ENCODE measurements at places on chromosomes 7 and 10.

- peaks cover 10% of the 10 kb centered on the region for H3K4me1 ChIP-seq
- no peaks in the 10 kb centered on the region for H3K36me3 ChIP-seq
- H3K27me3 ChIP-seq = peaks cover 8% of the 10 kb centered on the region
- H3K4me3 ChIP-seq = peak overlapping the region; percentile 30
These were observed 25.5 kb downstream of the PRR15 start for GRCh38 chr7:29588900-29589696.

- peaks cover 9% of the 10 kb centered on the region for H3K4me1 ChIP-seq
- no peak overlapping the region for H3K4me3 ChIP-seq
- no peak overlapping the region for H3K27ac ChIP-seq
- no peaks in the 10 kb centered on the region for H3K36me3 ChIP-seq
- peaks cover 2% of the 10 kb centered on the region for H3K27me3 ChIP-seq
These were observed 213.8 kb downstream of the TAX1BP1 start for GRCh38 chr7:27953777-27954176.

DNA sequence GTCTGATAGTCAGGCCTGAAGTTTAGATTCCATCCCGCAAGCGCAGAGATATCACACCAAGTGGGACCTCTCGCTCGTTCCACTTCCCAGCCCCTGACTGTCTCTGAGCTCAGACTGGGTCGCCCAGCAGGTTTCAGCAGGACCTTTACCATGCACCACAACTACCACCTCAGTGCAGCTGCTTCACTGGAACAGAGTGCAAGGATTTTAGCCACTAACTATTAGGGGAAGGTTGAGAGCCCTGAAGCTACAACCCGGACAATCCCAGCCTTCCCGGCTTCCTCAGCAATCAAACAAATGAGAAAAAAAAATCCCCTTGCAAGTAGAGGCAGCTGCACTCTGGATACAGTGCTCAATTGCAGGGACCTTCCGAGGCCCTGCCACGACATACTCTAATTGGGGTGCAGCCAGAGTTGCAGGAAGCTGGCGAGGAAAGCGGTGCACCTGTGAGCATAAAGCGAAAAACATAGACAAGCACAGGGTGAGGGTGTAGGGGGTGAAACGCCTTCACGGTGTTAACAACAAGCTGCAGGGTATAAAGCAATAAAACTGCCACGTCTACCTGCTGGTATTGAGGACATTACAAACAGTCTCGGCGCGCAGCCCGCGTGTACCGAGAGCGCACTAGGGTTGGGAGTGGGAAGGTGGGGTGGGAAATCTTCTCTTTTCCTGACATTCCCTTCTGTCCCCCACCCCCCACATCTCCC, 2.6 kb upstream of the DLX6 start:
- H3K27ac ChIP-seq = peak overlapping the region; percentile 28
- H3K4me1 ChIP-seq = peaks cover 9% of the 10 kb centered on the region
- DNase-seq = no peak
- peaks cover 87% of the 10 kb centered on the region for H3K27me3 ChIP-seq

DNA sequence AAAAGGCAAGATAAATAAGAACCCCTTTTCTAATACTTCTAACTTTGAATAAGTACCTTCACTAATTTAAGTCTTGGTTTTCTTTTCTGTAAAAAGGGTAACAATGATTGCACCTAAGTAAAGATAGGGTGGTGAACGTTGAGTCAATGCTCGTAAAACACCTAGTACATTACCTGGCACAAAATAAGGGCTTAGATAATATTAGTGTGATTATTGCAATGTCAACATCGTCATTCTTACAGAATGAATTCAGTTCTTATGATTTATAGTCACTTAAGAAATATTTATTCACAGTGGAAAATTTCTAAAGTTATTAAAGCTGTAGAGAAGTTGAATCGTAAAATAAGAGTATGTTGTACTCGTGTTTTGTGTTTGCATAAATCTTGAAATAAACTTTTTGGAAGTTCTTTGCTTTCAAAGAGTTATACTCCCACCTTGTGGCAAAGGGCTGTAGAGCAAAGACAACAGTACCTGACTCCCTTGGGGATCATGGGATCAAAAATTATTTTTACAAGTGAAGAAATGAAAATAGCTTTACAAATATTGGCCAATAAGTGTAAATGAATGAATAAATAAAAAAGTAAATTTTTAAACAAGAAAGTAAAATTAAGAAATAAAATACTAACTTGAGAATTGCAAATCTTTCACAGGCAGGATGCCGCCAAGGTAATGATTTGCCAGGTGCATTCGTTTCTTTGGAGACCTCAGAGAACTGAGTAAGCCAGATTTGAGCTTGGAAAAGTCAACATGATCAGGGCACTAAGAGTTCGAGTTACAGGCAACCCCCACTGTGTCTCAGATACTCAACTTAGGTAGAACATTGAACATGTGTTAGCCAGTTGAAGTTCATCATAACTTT, 285.8 kb upstream of the CACNA2D1 start:
- H3K36me3 ChIP-seq = no peaks in the 10 kb centered on the region
- no peak for DNase-seq
- H3K4me3 ChIP-seq = no peak overlapping the region

- no peaks in the 10 kb centered on the region for H3K36me3 ChIP-seq
- no peaks in the 10 kb centered on the region for H3K27me3 ChIP-seq
- H3K27ac ChIP-seq = no peak overlapping the region
- H3K4me3 ChIP-seq = no peak overlapping the region
These were observed 73.1 kb upstream of the AASS start for GRCh38 chr7:122217125-122217524.

DNA sequence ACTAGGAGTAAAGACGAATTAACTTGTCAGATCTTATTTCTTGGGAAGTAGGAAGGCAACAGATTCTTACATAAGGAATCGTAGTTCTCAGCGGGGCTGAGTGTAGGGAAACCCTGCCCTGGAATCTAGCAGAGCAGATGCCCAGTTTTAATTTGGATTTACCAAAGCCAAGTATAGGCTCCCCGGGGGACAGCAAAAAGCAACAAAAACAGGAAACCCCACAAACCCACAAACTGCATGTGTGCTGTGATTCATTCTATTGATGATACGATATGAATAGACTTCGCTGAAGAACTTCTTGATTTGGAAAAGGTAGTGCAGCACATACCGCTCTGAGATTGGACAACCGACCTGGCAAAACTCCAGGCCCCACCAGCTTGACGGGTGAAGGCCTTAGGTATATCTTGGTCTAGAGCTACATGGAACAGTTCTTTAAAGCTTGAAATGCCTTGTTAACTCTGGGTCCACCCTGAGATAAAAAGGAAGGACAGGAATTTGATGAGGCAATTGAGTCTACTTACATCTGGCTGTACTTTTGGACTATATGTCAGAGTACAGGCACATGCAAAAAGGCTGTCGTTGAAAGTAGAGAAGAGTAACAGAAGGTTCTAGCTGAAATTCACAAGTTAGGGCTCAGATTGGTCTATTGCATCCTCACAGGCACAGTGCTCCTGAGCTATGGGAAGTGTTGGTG, 49.1 kb downstream of the STRA8 start:
- DNase-seq = no peak
- H3K4me1 ChIP-seq = peaks cover 9% of the 10 kb centered on the region
- H3K4me3 ChIP-seq = no peak overlapping the region
- H3K27me3 ChIP-seq = peaks cover 8% of the 10 kb centered on the region
- no peaks in the 10 kb centered on the region for H3K36me3 ChIP-seq

DNA sequence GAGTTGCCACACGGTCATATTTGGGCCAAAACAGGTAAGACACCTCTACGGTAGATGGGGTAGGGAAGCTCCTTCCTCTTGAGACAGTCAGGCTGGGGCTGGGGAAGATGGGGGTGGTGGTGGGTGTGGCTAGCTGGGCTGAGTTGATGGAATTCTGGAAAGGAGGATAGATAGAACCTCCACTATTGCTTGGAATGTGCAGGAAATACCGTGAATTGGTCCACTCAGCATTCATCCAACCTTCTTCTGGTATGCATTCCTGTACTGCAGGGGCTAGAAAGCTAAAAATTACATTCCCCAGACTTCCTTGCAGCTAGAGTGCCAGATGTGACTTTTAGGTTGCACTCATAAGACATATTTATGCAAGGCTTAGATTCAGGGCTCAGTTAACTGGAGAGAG, 24.8 kb downstream of the TLX1 start:
- H3K36me3 ChIP-seq = no peaks in the 10 kb centered on the region
- no peaks in the 10 kb centered on the region for H3K4me1 ChIP-seq
- H3K4me3 ChIP-seq = no peak overlapping the region
- peaks cover 34% of the 10 kb centered on the region for H3K27me3 ChIP-seq

DNA sequence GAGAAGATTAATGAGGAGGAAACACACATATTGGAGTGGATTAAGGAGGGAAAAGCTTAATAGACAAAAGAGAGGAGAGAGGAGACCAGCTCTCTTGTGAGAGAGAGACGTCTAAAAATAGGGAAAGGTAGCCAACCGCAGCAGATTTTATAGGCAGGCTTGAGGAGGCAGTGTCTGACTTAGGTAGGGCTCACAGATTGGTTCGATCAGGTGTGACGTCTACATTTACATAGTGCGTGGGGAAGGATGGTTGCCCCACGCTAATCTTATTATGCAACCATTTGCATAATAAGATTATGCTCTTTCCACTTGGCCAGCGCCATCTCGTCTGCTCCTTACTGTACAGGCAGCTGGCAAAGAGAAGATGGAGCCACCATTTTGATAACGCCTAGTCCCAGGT, 122.0 kb downstream of the MARCHF5 start:
- no peak overlapping the region for H3K4me3 ChIP-seq
- no peaks in the 10 kb centered on the region for H3K4me1 ChIP-seq
- peaks cover 9% of the 10 kb centered on the region for H3K27me3 ChIP-seq
- no peak overlapping the region for H3K27ac ChIP-seq

- no peaks in the 10 kb centered on the region for H3K36me3 ChIP-seq
- H3K27me3 ChIP-seq = peaks cover 45% of the 10 kb centered on the region
- peaks cover 3% of the 10 kb centered on the region for H3K4me1 ChIP-seq
- DNase-seq = peak; percentile 43
These were observed 3.7 kb upstream of the ELFN1 start for GRCh38 chr7:1666317-1666822.

- H3K27me3 ChIP-seq = no peaks in the 10 kb centered on the region
- H3K4me1 ChIP-seq = peaks cover 38% of the 10 kb centered on the region
- peaks cover 44% of the 10 kb centered on the region for H3K36me3 ChIP-seq
- H3K27ac ChIP-seq = peak overlapping the region; percentile 69
- H3K4me3 ChIP-seq = peak overlapping the region; percentile 58
- no peak for DNase-seq
These were observed 91.5 kb downstream of the ARID5B start for GRCh38 chr10:61992671-61993668.

GRCh38 chr7:28484606-28484935, 72.3 kb downstream of the CREB5 start:
- peaks cover 12% of the 10 kb centered on the region for H3K27me3 ChIP-seq
- no peaks in the 10 kb centered on the region for H3K36me3 ChIP-seq
- H3K4me3 ChIP-seq = no peak overlapping the region
